ENCODE measurements at places on chromosomes 1 and 21.

- no peak for DNase-seq
Measured at GRCh38 chr21:24115141-24115540, 1492.1 kb downstream of the MRPL39 start.

GRCh38 chr1:244603498-244603897 is 49.4 kb upstream of the DESI2 start:
- DNase-seq = no peak

DNA sequence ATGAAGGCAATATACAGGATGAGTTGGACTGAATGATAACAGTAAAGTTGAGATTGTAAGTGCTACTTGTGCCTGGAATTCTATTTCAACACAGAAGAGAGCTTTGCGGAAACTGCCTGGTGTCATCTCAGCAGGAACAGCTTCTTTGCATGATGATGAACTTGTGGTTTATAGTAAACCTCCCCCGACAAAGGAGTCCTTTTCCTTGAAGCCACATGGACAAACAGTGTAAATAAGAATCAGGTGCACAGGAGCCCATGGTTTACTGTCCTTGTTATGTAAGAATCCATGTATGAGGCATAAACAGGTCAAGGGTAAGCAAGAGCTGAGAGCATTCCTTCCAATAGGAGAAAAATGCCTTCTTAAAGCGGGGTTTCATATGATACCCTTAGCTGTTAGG is 66.2 kb downstream of the PCNX2 start:
- DNase-seq = no peak

GRCh38 chr1:56297208-56297607 is 282.2 kb downstream of the PLPP3 start:
- no peak for DNase-seq

DNA sequence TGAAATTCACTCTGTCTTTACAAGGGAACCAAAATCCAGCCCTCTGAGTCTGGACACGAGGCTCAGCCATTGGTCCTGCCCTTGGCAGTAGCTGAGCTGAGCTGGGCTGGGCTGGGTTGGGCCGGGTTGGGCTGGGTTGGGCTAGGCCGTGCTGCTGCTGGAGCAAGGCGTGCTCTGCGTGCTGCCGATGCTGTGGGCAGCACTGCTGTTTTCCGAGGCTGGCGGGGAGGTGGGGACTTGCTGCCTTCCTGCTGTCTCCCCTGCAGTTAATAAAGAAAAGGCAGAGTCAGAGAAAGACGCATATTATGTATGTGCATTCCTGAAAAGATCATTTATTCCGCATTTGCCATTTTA is 182.9 kb downstream of the CDC7 start:
- no peak for DNase-seq

GRCh38 chr21:20701235-20701634 is 297.0 kb upstream of the NCAM2 start:
- DNase-seq = no peak

DNA sequence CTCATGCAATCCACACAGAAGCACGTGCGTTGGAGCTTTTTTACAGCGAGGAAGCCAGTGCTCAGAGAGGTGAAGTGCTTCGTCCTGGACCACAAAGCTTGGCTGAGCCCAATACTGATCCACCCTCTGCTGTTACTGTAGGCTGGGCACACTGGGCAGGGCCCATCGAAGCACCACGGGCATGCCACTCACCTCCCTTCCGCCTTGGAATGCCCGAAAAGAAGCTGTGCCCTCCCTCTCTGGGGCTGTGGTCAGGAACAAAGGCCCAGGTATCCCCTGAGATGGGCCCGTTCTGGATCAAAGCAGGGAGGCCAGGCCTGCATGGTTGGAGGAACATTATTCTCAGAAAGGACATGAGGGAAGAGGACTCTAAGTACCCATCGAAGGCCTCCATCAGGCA is 206.7 kb upstream of the C1orf174 start:
- DNase-seq = no peak

DNA sequence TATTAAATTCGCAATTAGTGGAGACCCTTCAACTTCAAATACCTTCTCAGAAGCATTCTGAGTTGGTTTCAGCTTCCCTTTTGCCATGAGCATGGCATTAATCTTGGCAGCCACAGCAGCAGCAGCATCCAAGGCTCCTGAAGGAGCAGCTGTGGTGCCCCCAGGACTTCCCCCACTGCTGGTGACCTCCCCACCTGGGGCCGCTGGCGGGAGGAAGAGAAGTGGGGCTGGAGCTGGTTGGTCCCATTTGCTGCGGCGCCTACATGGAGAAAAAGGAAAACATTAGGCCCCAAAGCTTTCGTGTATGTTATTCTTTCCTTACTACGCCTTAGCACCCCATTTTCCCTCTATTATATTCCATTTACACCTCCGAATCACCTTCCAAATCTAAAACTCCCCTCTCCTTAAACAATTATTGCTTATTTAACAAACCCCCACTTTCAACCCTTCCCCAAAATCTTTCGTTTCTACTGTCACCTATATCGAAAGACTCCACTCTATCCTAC is 569 bp downstream of the KHDC4 start:
- DNase-seq = no peak

- DNase-seq = no peak
Measured at GRCh38 chr1:118381197-118381869, 196.3 kb upstream of the SPAG17 start.

GRCh38 chr1:111633736-111634247 is 14.2 kb downstream of the RAP1A start:
- DNase-seq = no peak

GRCh38 chr1:68375919-68376318 is 73.8 kb downstream of the RPE65 start:
- no peak for DNase-seq

GRCh38 chr1:65055747-65056146 is 89.4 kb upstream of the JAK1 start:
- no peak for DNase-seq

DNA sequence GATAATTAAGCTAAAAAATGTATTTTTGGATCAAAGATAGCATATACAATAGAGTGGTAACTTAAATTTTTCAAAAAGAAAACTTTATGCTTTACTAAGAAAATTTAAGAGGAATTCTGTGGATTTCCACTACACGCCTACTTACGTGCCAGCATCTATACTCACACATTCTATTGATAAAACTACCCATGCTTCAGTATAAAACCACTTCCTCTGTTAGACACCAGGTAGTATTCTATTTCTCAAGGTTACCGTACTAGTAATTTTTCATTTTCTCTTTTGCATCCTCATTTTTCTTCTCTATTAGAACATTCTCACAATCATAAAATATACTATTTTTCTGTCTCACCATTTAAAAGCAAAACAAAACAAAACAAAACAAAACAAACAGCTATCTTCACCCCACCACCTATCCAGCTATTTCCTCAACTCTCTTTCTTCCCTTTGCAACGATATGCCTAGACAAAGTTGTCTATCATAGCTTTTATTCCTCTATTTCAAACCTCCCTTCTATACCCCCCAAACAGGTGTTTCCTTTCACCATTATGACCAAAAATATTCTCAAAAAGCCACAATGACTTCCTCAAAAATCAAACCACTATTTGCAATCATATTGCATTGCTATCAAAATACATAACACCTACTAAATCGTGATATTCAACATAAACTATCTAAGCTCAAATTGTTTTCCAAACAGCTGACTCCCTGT is 1652.0 kb downstream of the MRPL39 start:
- no peak for DNase-seq

GRCh38 chr1:151563376-151563775 is 23.3 kb downstream of the TUFT1 start:
- no peak for DNase-seq

- DNase-seq = no peak
Measured at GRCh38 chr1:182391362-182392049, at the start of gene GLUL. Gene GLUL, minus strand, starts transcription at chr1:182391790. Its CDS starts 3,053 bp downstream, at chr1:182388737.

- DNase-seq = no peak
Measured at GRCh38 chr1:75472089-75472970, 138.6 kb downstream of the SLC44A5 start.

GRCh38 chr21:36946949-36947356 is 19.5 kb downstream of the HLCS start:
- no peak for DNase-seq

DNA sequence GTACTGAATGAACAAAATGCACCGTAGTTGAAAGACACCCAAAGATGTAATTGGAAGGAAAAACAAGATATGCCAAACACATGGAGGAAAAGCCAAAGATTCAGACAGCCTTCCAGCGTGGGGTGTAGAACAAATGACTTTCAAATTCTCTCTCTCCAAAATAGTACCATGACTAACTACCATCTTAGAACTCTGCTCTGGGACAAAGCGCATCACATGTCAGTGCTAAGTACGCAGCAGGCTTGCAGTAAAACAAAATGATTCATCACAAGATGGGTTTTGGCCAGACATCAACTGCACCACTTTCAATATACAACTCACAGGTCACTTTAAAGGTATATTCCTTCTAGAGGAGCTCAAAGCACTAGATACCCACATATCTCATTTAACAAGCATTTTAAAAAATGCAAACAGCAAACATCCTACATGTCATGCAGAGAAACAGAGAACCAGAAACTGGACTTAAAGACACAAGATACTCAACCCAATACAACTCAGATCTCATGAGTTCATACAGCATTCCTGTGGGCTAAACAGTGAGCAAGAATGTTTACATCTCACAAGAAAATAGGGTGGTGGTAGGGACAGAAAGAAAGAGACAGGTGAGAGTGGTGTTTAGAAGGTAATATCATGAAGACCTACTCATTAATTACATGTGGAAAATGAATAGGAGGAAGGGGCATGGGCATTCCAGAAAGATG is 75.7 kb downstream of the BCAR3 start:
- DNase-seq = no peak

DNA sequence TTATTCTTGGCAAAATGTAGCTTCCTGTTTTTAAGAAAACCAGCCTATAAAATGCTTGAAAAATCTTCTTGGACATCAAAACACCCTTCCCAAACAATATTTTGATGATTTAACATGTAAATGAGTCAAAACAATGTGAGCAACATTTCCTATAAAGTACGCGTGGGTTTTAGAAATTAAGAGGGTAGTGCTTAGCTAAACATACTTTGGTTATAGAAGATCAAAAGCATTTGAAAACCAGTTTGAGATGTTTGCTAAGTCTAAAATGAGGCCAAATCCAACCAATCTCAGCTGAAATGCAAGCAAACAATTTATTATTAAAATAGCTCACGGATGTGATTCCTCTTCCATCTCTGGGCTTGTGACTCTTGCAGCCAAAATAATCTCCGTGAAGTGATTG is 350.4 kb downstream of the TGFB2 start:
- DNase-seq = no peak

DNA sequence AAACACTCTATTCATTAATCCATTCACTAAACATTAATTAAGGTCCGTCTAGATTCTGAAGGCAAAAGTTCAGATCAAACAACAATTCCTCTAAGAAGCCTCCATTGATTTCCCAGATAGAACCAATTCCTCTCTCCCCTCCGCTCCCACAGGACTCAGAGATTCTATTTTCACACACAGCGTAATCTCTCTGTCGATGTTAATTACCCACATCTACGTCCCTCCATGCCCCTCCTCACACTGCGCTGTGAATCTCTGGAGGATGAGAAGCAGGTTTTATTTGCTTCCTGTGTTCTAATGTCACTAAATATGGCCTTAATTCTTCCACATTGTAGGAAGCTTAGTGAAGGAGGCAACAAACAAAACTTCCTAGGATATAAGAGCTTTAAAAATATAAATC is 306.7 kb downstream of the DSCAM start:
- DNase-seq = no peak

DNA sequence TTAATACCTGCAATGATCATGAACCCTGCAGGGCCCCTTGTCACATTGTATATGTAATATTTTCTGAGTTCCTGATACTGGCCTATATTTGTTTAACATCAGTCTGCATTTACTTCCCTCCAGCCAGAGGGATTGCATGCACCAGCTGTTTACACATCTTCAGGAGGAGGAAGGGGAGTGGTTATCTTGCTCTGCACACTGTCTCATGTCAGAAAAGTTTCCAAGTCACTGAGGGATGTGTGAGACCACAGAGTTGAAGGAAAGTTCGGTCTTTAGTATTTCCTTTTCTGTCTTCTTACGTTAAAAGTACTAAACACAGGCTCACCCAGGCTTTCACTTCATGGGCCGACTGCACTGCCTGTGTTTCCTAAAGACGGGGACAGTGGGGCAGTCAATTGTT is 574.1 kb downstream of the LMO4 start:
- DNase-seq = no peak

- no peak for DNase-seq
Measured at GRCh38 chr1:148166558-148167492, 14.7 kb upstream of the NBPF11 start.

- DNase-seq = no peak
Measured at GRCh38 chr1:39808784-39809517, 20.3 kb upstream of the BMP8B start.

DNA sequence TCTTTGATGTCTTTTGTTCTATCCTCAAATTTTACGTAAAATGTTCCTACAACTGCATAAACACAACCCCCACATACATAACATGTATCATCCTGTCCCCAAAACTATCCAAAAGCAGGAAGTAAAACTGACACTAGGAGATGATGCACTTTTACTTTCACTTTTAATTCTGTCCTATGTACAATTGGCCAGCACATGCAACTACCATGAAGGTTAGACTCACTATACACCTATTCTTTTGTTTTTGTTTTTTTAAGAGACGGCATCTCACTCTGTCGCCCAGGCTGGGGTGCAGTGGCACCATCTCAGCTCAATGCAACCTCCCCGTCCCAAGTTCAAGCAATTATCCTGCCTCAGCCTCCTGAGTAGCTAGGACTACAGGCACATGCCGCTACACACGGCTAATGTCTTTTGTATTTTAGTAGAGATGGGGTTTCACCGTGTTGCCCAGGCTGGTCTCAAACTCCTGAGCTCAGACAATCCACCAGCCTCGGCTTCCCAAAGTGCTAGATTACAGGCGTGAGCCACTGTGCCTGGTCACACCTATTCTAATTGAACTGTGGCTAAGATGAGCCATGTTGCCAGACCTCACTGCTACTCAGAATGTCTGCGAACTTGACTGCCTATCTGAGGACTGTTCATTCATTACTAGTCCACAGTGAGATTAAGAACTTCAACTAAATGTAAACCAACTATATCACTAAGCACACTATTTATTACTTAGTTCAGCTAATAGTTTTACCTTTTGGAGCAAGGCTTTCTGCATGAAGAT is 48.0 kb downstream of the TOR3A start:
- no peak for DNase-seq

- no peak for DNase-seq
Measured at GRCh38 chr1:192489047-192489446, 86.5 kb upstream of the RGS1 start.

DNA sequence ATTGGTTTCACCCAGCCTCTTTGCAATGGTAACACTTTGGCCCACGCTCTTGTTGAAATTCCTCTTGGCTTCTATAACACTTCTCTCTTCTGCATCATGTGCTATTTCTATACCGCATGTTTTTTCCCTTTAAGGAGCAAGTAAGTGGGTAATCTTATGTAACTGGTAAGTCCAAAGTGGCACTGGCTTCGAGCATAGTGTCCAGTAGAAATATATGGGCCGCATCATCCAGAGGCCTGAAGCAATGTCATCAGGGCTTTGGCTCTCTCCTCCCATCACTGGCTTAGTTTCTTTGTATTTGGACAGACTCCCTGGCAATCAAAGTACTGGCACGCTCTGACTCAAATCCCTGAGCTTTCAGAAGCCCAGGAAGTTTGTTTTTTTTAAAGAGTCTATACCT is 17.5 kb downstream of the CHML start:
- no peak for DNase-seq
